ENCODE measurements at places on chromosomes 7 and 10.

DNA sequence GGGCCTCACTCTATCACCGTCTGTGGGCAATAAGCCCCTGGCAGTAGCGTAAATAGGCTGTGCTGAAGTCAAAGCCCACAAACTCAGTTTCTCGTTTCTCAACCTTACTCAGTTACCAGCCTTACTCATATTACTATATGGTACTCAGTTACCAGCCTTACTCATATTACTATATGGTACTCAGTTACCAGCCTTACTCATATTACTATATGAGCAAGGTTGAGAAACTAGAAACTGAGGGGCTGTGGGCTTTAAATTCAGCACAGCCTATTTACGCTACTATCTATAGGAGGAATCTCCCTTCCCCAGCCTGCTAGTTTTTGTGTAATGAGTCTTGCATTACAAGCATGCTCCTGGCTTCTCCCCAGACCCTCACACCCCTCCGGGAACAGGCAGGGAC is 35.4 kb downstream of the CCDC3 start:
- no peak for DNase-seq

GRCh38 chr7:99314504-99314903 is 11.2 kb upstream of the ARPC1A start:
- DNase-seq, result no peak

DNA sequence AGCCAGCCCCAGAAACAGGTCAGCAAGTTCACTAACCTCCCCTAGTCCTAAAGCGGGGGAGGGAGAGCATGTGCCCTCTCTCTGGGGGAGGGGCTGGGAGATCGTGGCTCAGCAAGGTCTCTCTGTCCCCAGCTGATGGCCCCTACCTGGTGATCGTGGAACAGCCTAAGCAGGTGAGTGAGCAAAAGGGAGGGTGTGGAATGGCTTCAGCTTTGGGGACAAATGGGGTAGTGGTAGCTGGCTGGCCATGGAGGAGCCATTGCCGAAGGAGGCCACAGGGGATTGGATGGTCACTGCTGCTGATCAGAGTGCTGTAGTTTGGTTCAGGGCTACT is 779 bp downstream of the NFKB2 start:
- DNase-seq, result no peak

GRCh38 chr10:71225291-71226058 is 13.1 kb downstream of the UNC5B start:
- DNase-seq, result no peak

DNA sequence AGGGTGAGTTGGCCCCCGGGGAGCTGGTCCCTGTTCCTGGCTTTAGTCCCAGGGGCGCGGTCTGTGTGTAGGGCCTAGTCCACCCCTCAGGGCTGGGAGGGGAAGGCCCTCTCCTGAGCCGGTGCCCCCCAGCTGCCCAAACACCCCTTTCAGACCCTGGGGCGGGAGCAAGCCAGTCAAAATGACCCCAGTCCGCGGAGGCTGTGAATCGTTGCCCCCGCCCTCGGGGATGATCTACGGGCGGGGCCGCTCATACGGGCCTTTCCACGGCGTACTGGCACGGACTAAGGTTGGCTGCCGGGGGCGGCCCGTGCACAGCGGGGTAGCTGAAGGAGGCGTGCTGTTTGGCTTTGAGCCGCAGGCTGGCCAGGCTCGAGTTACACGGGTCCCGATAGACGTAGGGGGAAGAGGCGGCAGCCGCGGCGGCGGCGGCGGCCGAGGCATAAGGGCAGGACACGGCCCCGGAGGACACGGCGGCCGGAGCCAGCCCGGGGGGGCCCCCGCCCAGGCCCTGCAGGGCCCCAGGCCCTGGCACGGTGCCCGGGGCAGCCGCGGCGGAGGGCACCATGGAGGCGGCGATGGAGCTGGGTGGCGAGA is 4.3 kb downstream of the ELOVL3 start:
- DNase-seq, result peak; percentile 50

DNA sequence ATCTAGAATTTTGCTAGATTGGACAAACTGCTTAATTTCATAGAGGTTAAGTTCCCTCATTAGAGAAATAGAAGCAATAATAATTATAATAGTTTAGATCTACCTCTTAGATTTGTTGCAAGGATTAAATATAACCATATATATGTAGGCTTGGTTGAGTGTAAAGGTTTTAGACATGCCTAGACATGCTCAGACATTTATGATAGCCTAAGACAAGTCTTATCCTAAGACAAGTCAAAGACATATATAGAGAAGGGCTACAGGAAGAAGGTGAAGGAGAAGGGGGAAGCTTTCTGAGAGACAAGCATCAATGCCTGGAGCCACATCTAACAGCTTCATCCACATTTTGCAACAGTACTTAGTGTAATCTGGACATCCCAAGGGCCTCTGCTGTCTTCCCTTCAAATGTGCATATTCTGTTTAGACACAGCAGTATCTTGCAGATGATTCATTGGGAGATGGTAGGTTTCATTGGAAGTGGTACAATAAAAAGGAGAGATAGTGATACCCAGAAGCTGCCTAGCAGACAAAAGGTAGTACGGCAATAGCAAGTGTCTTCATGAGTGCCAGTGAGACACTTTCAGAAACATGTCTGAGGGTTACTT is 146.5 kb downstream of the HGF start:
- DNase-seq, result no peak

GRCh38 chr10:78081292-78081691 is 47.6 kb downstream of the RPS24 start:
- no peak for DNase-seq

- no peak for DNase-seq
These were observed 132.3 kb downstream of the SPAG6 start for GRCh38 chr10:22477334-22478287.

DNA sequence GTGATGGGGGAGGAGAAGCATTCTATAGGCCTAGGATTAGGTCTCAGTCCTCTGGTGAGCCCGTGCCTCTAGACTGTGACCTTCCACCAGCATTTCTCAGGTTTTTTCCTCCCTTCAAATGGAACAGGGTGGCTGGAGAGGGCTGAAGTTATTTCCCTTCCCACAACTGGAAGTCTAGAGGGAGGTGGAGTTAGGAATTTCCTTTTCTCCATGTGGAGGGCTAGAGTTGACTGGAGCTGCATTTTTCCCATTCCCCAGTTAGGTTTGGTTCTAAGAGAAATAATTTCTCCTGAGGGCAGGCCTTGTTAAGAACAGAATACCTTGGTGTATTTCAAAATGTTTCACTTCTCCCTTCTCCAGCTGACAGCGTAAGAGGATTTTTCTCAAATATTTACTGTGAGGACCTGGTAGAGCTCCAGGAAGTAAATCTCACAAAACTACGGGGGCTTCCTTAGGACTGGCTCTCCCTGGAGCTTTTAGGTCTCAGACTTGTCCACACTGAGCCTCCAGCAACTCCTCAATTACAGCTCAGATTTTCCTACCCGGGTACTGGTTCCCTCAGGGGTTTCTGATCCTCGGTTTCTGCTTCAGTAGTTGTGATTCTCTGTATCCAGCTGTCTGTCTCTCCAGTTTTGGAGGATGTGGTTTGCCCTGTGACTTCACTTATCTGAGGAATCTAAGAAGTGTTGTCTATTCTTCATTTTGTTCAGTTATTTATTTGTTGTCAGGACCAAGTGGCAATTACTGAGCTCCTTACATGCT is 6.0 kb upstream of the REEP3 start:
- peak; percentile 51 for DNase-seq

DNA sequence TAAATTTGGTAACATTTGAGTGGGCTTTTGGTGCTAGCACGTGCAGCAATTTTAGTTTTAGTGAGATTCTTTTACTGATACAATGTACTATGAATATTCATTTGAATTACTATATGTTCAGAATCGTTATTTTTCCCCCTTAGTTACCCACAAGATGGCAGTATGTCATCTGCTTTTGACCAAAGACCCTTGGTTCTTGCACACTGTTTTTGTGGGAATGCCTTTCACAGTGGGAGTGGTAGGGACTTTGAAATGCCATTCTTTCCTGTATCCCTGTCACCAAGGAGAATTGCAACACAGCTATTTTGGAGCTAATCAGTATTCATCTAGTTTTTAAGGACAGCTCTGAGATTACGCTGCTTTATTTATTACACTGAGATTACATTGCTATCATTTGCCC is 40.6 kb downstream of the SEC23IP start:
- DNase-seq, result peak; percentile 17
